Brain pericyte (primary cell): ENCODE measurements at places on chromosomes 1 and 21.

- peak; percentile 67 for DNase-seq
Measured at GRCh38 chr1:43834280-43835081, 99.1 kb upstream of the ARTN start.

DNA sequence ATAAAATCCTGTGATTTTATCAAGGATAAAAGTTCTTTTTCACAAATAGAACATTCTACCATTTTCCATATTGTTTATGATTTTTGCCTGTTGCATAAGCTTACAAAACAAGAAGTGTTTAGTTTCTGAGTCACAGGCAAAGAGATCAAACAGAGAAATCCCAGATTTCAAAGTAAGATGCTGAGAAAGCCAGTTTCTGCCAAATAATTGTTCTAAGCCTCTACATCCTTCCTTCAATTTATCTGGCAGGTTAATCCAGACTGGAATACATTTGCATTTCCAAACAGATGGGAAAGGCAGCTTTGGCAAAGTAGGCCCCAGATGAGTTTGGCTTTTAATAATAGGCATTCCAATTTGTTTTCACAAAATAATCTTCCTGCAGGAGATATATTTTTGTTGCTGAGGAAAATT lies 2.5 kb downstream of the SLC1A7 start:
- no peak for DNase-seq

DNA sequence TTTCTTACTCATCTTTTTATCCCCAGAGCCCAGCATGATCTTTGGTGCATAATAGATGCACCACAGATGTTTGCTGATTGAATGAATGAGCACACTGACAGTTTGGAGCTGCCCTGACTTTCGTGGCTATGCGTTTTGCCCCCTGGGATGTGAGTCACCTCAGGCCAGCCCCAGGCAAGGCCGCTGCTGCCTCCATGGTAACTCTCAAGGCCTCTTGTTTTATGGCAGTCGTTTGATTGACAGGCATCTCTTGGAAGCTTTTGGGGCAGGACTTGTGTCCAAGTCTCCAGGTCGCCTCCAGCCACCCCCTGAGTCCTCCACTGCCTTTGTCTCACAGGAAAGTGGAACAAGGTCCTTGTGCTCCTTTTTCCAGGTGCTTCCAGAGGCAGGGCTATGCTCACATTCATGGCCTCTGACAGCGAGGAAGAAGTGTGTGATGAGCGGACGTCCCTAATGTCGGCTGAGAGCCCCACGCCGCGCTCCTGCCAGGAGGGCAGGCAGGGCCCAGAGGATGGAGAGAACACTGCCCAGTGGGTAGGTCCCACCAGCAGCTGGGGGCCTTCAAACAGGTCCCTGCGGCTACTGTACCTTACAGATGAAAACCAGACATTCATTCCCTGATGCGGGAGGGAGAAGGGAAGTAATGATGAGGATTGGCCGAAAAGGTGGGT lies 11.2 kb downstream of the PSEN2 start:
- no peak for DNase-seq

DNA sequence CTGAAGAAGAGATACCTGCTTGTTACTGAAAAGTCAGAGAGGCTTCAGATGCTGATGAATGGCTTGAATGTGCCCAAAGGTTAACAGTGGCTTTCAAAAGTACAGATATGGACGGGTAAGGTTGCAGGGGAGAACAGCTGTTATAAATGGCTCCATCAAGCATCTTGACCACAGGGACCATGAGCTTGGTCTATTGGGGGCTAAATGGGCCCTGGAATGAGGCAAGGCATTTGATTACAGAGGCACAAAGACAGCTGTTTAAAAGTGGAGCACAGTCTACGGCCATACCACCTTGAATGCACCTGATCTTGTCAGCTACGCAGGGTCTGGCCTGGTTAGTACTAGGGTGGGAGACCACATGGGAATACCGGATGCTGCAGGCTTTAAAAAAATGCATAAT lies 48.3 kb downstream of the C1orf198 start:
- no peak for DNase-seq

DNA sequence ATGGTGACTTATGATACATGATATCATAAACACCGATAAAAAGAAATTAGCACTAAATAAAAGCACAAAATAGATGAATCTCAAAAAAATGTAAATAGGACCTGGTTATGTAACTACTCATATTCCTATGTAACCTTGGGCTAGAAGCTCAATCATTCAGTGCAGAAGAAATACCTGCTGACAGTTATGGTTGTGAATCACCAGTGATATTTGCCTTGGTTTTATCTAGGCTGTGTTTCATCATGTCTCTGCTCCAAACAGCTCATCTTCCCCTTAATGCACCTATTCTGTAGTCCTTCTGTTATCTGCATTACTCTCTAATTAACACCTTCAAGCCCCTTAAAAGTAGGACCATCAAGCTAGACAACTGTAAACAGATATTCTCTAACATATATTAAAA lies 16.3 kb upstream of the PIGC start:
- DNase-seq: no peak

DNA sequence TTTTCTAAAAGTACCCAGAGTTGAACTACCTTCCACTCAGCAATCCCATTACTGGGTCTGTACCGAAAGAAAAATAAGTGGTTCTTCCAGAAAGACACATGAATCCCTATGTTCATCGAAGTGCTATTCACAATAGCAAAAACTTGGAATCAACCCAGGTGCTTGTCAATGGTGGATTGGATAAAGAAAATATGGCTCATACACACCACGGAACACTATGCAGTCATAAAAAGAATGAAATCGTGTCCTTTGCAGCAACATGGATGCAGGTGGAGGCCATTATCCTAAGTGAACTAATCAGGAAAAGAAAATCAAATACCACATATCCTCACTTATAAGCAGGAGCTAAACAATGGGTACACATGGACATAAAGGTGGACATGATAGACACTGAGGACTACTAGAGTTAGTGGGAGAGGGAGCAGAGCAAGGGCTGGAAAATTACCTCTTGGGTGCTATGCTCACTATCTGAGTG lies 32.9 kb upstream of the JUN start:
- no peak for DNase-seq
